Ecto neural progenitor cell (in vitro differentiated cells): ENCODE measurements at places on chromosomes 16 and 17.

DNA sequence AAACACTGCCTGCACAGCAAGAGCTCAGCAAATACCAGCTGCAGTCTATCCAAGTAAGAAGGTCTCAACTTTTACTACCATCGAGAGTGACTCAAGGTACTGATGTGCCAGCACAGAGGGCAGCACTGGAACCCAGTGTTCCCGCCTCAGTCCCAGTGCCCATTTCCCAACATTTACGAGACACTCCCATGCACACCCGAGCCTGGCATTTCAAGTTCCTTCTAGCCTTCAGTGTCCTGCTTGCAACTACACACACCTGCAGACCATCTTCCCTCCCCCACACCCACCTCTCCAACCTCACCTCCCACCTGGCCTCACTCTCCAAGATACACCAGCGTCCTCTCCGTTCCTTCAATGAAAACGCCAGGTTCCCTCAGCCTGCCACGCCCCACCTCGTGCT lies 3.2 kb downstream of the KLHDC4 start:
- DNase-seq, result no peak

- DNase-seq, result no peak
Observed at GRCh38 chr16:21056396-21056795, 94.2 kb downstream of the DNAH3 start.

- DNase-seq, result no peak
Observed at GRCh38 chr17:78105101-78105500, 23.5 kb downstream of the TMC6 start.

DNA sequence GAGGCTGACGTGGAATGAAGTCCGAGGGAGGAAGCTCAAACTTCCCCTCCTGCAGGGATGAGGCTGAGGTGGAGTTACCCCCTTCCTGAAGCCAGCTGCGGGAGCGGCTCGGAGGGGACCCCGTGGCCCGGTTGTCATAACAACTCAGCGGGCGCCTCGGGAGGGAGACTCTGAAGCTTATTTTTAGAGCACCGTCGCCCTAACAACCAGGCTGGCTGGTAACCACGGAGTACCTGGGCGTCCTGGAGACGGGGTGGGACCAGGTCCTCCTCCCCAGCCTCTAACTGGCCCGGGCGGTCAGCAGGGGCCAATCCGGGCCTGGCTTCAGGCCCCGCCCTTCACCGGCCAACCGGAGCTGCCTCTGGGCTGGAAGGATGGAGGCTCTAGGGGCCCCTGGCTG lies 27.7 kb downstream of the NECAB2 start:
- DNase-seq, result peak; percentile 77

DNA sequence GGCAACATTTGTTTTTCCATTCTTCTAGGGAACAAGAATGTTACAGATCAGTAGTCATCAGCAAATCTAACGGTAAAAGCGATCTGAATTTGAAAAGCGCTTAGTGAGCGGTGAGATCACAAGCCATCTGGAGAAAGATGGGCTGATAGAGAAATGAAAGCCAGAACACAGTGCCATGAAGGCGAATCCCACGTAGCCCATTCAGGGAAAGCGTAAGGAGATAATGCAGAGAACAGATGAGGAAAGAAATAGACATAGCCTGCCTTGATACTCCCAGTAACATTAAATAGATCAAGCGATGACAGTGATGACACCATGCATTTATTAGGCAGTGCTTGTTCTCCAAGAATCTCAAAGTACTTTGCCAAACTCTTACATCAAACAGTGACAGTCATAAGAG lies 183.1 kb upstream of the PSMD7 start:
- no peak for DNase-seq

DNA sequence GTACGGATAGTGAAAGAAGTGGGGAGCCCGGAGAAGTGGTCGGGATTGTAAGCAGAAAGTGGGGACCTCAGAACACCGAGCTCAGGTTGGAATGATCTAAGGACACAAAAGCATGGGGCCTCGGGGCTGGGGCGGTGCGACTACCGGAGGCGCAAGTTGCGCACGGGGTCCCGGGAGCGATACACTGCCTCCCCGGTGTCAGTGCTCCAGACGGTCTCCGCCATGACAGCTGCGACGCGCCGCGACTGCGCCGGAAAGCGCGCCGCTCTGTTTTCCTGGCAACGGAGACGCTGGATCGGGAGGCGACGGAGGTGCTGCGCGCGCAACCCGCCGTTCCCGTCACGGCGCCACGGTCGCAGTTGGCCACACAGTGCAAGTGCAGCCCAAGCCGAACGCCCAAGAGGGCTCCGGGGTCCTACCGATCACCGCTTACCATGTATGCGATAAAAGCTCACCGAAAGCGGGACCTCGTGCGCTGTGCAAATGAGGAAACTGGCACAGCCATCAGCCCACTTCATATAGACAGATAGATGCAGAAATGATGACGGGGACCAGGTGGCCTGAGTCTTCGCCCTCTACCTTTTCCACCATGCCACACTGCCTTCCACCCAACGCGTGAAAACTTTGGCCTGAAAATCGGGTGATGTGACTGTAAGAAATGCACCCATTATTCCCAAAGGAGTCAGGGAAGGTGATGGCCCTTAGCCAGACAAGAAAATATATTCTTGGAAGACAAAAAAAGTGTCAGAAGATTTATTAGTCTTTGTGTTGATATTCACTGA lies at the start of gene MKS1:
TSS of gene MKS1 (minus strand) at position 249 of the 782 bp plus-strand sequence. CDS start at position 224, 25 bp downstream.
- peak; percentile 100 for DNase-seq

- DNase-seq, result no peak
Observed at GRCh38 chr17:46020998-46021397, 21.9 kb downstream of the STH start.

GRCh38 chr17:70517816-70518215 lies 348.5 kb downstream of the KCNJ2 start:
- DNase-seq, result no peak

DNA sequence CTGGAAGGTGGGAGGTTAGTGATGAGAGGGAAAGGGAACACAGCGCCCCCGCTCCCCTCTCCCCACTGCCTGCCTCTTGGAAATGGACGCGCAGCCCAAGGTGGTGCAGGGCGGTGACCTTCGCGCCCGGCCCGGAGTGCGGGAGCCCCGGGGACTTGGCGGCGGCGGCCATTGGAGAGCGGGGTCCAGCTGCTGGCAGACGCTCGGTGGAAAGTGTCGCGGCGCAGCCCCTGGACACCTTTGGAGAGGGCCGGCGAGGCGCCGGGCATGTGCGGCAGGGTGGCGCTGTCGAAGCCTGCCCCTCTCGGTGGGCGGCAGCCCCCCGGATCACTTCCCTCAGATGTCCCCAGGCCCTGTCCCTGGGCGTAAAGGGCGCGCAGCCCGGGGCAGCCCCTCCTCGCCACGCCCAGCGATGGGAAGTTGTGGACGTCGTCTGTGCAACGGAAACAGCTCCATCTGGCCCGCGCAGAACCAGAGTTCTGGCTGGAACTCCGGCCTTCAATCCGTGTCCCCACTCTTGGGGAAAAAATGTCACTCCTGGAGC lies 16.7 kb downstream of the SALL1 start:
- peak; percentile 72 for DNase-seq

GRCh38 chr16:2734844-2735515 lies 15.0 kb upstream of the PRSS27 start:
- DNase-seq, result no peak

DNA sequence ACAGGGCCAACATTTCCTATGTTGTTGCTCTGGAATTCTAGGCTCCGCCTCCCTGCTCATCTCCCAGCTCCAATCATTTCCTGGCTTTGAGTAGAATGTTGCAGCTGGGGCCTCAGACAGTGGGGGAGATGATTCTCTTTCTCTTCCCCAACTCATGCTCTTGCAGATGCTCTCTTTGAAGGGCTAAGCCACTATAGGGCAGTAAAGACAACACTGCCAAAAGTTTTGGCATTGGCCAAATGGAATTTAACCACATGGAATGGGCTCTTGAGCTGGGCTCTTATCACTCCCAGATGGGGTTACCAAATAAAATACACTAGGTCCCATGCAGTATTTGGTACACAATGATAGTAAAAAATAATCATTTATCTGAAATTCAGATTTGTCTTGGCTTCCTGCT lies 19.6 kb upstream of the EFCAB13 start:
- DNase-seq, result no peak

DNA sequence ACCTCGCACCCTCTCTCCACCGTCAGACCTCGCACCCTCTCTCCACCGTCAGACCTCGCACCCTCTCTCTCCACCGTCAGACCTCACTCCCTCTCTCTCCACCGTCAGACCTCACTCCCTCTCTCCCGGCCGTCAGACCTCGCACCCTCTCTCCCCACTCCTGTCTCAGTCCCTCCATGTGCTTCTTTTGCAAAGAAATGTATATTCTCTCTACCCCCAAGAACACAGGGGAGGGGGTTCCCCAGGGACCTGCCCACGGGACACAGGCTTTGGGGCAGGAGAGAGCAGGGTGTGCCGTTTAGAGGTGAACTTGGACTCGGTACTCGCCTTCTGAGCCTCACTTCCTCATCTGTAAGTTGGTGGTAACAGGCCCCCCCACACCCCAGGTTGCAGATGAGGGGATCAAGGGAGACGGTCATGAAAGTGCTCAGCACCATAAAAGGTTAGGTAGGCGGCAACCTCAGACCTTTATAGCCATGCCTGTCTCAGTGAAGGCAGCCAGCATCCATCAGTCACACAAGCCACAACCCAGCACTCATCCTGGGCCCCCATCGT lies 63.7 kb downstream of the RPH3AL start:
- DNase-seq, result no peak

DNA sequence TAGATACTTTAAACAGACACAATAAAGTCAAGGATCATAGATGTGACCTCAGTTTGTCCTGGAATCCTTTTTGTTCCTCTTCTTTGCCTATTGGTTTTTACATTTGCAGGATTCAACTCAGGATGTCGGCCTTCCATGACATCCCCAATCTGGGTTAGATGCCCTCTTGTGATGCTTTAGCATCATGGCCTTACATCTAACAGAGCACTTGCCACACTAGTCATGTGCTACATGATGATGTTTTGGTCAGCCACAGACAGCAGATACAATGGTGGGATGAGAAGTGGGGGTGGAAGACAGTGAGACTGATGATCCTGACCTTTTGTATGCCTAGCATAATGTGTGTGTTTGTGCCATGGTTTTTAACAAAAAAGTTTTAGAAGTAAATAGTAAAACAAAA lies 1.8 kb upstream of the SYNRG start:
- DNase-seq, result no peak

- DNase-seq, result peak; percentile 42
Observed at GRCh38 chr16:50520451-50521245, 27.5 kb upstream of the NKD1 start.

- no peak for DNase-seq
Observed at GRCh38 chr17:37750292-37750691, 5.4 kb upstream of the HNF1B start.

DNA sequence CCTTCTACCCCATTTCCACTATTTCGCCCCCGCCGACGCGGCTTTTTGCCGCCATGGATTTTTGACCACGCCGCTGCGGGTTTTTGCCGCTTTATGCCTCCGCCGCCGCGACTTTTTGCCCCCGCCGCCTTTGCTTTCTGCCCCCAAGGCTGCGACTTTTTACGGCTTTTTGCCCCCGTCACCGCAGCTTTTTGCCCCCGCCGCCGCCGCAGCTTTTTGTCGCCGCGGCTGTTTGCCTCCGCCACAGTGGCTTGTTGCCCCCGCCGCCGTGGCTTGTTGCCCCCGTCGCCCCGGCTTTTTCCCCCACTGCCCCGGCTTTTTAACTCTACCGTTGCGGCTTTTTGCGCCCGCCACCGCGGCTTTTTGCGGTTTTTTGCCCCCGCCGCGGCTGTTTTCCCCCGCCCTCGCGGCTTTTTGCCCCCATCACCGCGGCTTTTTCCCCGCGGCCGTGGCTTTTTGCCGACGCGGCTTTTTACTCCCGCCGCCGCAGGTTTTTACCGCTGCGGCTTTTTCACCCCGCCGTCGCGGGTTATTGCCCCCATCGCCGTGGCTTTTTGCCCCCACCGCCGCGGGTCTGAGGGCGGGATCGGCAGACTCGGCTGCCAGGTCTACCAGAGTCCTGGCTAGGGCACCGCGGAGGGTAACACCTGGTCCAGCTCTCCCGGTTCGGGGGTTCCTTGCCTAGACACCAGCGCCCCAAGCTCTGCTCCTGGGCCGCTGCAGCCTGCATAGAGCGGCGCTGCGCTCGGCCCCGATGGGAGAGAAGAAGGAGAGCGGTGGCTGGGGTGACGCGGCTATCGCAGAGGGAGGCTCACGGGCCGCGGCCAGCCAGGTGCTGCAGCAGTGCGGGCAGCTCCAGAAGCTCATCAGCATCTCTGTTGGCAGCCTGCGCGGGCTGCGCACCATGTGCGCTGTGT lies 562.7 kb upstream of the WSB1 start:
- peak; percentile 39 for DNase-seq

- DNase-seq, result no peak
Observed at GRCh38 chr17:66260275-66260674, 31.1 kb upstream of the APOH start.

GRCh38 chr17:62708587-62708986 lies 81.1 kb downstream of the MRC2 start:
- DNase-seq, result no peak

DNA sequence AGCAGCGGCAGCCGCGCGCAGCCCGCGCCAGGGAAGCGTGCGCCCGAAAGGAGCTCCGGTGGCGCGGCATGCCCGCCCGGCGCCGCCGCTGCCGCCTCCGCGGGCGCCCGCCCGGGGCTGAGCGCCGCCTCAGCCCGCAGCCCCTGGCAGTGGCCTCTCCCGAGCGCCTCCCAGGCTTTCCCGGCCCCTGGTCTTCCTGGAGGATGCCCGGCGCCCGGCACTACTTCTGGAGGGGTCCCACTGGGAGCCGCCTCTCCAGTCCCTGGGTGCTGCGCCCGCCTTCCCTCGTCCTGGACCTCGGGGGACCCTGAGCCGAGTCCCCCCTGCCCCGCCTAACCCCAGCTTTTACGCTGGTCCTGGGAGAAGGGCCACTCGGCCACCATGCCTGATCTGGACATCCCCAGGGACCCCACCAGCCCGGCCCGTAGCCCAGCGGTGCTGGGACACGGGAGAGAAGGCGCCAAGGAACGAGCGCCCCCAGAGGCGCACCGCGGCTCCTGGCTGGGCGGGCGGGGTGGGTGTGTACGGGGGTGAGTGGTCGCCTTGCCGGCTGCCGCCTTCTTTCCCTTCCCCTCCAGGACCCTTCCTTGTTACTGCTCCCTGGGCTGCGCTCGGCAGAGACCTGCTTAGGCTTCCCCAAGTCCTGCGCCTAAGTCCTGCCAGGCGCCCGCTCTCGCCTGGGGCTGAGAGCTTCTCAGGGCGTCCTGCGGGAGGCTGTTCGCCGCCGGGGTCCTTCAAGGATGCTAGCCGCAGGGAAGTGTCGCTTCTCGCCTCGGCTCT lies 704 bp downstream of the ASIC2 start:
- DNase-seq, result peak; percentile 87

DNA sequence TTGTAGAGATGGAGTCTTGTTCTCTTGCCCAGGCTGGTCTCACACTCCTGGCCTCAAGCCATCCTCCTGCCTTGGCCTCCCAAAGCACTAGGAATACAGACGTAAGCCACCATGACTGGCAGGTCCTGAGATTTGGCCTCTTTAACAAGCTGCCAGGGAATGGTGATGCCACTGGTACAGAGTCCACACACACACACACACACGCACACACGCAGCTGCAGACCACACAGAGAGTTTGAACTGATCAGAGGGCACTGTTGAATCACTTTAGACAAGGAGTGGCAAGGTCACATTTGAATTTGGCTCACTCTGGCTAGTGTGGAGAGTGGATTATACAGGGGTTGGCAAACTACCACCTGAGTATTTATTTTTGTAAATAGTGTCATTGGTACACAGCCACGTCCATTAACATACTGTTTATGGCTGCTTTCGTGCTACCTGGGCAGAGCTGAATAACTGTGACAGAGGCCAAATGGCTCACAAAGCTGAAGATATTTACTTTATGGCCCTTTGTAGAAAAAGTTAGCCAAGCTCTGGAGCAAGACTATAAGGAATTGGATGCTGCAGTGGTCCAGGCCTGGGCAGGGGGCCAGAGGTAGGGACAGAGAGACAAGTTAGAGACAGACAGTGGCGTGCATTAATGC lies 9.9 kb downstream of the ITPRIPL2 start:
- DNase-seq, result no peak
